NCI-H446 (cell line): ENCODE measurements at places on chromosomes 5 and 9.

DNA sequence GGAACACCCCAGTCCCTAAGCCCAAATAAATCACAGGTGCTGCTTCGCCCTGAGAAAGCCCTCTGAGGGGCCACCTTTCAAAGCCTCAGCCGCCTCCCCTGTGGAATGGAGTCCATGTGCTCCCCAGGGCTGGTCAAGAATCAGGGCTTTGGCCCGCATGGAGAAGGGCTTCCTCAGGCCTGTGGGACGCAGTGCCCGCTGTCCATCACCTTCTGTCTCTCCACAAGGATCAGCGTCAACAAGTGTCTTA is 16.6 kb downstream of the HNRNPH1 start:
- no peak for DNase-seq

GRCh38 chr5:167918813-167919483 is 372.5 kb upstream of the WWC1 start:
- no peak for DNase-seq

GRCh38 chr9:16303506-16303905 is 567.0 kb downstream of the BNC2 start:
- no peak for DNase-seq

GRCh38 chr5:149271195-149271715 is 404 bp upstream of the AFAP1L1 start:
- DNase-seq = no peak

DNA sequence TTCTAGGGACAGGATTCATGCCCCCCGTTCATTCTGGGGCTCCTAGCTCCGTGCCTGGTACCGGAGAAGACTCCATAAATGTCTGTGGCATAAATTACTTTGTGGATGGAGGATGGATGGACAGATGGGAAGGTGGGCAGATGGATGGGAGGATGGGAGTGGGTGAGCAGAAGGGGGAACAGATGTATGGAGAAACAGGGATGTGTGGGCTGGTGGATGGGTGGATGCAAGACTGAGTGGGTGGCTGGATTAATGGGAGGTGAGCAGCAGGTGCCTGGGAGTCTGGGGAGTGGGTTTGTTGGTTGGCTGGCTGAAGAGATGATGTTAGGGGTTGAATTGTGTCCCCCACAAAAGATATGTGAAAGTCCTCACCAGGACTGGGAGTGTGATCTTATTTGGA is 43.5 kb downstream of the SARDH start:
- no peak for DNase-seq

GRCh38 chr9:15509931-15510788 is 610 bp downstream of the PSIP1 start:
- DNase-seq = peak; percentile 14

DNA sequence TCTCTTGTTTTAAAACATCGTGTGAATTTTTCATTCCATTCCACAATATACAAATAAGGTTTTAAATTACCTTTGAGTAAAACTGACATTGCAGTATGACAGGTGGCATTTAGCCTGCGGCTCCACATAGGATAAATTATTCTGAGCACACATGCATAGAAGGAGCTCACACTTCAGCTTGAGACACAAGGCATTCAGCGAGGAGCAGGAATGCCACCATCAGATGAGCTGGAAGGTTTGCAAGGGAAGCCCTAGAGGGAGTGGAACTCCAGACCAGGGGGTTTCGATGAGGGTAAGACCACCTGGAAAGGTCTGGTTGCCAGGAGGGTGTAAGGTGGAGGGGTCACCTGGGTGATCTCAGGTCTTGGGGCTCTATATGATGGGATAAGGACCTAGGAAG is 259.0 kb upstream of the ADRA1B start:
- DNase-seq = no peak

GRCh38 chr5:146539973-146540372 is 24.0 kb upstream of the GPR151 start:
- no peak for DNase-seq

DNA sequence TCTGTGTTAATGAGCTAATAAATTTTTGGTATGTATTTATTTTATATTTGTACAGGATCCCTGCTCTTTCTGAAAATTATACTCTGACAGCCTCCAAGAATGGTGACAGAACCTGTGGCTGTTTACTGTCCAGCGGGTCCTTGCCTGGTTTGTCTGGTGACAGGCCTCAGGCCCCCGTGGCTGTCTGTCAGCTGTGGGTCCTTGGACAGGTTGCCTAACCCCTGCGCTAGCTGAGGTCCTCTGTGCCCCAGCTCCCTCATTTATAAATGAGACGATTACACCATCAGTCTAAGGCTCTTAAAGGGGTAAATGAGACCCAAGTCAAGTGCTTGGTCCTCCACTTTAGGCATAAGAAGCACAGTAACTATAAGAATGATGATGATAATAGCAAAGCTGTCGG is 125.1 kb upstream of the COL5A1 start:
- no peak for DNase-seq

DNA sequence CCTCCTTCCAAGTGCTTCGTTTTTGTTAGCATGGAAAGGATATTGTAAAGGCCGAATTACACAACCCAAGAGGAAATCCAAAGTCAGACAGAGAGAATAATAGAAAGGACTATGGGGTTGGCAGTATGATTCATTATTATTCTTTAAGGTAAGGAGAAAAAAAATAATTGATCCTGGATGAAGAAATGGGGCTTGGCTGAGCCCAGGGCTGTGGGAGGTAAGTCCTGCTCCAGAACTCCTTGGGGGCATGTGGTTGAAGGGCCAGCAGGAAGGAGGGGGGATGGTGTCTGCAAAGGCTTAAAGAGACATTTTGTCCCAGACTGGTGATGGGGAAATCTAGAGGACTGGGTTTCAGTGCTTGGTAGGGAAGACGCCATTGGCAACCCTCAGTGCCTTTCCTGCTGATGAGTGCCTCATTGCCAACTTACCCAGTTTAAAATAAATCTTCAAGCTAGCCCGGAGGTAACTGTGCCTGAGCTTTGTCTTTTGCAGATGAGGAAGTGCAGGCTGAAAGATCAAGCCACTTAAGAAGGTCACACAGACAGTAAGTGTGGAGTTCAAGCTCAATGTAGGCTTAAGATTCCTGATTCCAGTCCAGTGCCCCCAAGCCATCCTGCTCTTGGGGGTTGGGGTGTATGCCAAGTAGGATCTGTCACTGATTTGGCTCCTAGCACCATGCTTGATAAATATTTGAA is 30.2 kb downstream of the FOXI1 start:
- DNase-seq = no peak

DNA sequence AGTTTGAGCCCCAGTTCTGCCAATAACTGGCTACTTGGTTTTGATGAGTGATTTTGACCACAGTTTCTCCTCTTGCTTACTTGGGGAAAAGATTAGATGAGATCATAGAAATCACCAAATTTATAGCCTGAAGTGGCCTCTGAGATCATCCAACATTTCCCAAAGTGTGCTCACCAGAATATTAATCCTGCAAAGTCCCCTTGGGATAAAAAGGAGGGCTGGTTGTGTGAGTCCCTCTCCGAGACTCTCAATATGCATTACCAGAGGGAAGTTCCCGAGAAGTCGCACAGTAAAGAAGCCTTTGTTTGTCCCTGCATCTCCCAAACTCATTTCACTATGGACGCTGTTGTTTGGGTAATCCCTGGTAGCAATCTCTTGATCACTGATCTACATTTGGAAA is 88.4 kb upstream of the ADRA1B start:
- DNase-seq = no peak

GRCh38 chr5:166342402-166342801 is 1949.0 kb upstream of the WWC1 start:
- no peak for DNase-seq

- no peak for DNase-seq
Observed at GRCh38 chr5:171961117-171961516, 45.3 kb downstream of the FBXW11 start.

DNA sequence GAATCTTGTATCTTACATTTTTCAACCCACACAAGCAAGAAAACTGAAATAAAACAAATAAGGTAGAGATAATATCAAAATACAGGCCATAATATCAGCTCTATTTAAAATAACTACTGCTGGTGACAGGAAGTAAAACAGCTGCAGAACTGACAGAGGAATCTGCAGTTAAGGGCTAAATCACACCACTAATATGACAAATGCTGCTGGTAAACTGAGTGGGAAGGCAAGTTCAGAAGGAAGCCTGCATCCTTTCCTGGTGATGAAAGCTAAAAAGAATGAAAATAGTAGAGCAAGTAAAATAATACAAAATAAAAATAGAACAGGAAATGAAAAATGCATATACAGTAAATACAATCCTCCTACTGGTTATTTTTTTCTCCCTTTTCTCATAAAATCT is 1293.7 kb upstream of the C9orf72 start:
- DNase-seq = no peak

DNA sequence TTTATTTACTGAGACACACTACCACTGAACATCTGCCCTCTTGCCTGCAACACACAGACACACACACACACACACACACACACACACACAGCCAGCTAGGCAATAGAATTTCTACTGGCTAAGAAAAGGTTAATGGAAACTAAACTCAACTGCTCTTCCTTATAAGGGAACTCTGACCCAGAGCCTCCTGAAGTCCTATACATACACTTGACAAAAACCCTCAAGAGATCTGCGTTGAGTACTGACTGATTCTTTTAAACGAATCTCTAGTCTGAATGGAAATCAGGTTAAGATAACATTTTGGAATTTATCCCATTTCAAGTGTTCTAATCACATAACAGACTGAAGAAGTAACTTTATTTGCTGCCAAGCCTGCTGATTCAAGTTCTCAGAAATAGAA is 25.9 kb upstream of the TRPM3 start:
- DNase-seq = no peak

GRCh38 chr5:140239461-140239860 is 63.4 kb downstream of the PFDN1 start:
- DNase-seq = no peak

DNA sequence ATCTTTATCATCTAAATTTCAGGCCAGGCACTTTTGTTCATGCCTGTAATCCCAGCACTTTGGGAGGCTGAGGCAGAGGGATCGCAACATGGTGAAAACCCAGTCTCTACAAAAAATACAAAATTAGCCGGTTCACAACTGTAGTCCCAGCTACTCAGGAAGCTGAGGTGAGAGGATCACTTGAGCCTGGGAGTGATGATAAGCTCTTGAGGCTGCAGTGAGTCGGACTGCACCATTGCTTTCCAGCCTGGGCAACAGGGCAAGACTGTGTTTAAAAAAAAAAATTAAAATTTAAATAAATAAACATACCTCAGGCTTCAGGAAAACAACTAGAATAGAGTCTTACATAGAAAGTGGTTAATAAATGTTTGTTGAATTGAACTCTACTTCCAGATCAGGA is 147.4 kb downstream of the AGTPBP1 start:
- no peak for DNase-seq

DNA sequence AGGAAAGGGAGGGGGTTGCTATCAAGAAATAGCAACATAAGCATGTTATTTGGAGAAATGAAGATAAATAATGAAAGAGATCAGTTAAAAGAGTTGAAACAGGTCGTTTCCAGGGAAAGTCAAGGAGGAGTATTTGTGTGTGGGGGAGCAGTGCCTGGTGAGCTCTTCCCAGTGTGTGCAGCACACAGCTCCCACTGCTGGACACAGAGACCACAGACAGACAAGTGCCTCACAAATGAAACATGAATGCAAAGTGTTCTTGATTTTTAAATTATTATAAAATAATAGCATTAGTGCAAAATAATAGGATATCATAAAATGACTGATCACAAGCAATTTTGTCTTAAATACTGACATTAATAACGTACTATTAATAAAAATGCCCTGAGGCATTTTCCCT is 40.8 kb downstream of the LIFR start:
- no peak for DNase-seq

DNA sequence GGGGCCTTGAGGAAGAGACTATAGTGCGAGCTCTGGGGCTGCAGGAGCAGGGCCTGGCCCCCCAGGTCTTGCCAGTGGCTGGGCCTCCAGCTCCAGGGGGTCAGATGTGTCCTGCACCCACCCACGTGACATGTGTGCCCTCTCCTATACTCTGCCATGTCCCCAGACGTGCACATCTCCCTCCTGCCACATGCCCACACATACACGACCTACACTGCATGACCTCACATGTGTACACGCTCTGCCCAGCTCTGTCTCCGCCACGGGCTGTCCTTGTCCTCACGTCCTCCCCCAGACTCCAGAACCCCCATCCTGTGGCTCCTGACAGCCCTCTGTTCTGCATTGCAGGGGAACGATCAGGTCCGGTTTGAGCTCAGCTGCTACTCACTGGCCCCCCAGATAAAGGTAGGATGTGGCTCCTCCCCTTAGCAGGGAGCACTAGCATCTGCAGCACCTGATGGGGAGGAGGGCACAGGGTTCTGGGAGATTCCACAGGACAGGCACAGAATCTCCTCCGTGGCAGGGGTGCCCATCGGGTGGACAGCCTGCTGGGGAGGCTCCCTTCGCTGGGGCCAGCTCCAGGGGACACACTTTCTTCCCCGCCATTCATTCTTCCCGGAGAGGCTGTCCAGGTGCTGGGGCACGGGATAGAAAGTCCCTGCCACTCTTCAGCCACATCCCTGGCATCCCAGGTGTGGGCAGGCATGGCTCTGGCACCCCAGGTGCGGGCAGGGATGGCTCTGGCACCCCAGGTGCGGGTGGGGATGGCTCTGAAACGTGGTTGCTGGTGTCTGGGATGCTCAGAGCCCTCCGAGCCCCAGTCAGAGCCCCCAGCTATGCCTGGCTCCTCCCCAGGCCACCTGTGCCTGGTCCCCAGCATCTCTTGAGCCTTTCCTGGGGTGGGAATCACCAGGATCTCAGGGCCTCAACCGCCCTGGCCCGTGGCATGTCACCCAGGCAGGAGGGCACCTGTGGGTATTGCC is 19.3 kb downstream of the ASS1 start:
- DNase-seq = no peak

- no peak for DNase-seq
Observed at GRCh38 chr9:96450613-96451528, 902 bp downstream of the HABP4 start.

- DNase-seq = peak; percentile 37
Observed at GRCh38 chr9:18404434-18405029, 69.4 kb upstream of the ADAMTSL1 start.

DNA sequence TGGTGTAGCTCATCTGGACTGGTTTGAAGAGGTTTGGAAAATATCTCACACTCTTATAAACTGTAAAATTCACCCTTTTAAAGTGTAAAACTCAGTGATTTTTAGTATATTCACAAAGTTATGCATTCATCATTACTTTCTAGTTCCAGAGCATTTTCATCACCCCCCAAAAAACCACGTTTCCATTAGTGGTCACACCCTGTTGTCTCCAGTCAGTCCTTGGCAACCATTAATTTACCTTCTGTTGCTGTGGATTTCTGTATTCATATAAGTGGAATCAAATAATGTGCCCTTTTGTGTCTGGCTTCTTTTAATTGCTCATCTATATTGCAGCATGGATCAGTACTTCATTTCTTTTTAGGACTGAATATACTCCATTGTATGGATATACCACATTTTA is 18.4 kb downstream of the NIPBL start:
- no peak for DNase-seq
